ENCODE measurements at places on chromosomes 3 and 15. TPM values are rescaled to one million over a fixed set of nuclear protein-coding genes. Genes with fewer than 3 reads are reported as not detected.

GRCh38 chr3:165800970-165801369 is 36.3 kb downstream of the BCHE start:
- DNase-seq = no peak

- no peak for DNase-seq
These were observed 161.8 kb upstream of the CBLB start for GRCh38 chr3:106030627-106030963.

DNA sequence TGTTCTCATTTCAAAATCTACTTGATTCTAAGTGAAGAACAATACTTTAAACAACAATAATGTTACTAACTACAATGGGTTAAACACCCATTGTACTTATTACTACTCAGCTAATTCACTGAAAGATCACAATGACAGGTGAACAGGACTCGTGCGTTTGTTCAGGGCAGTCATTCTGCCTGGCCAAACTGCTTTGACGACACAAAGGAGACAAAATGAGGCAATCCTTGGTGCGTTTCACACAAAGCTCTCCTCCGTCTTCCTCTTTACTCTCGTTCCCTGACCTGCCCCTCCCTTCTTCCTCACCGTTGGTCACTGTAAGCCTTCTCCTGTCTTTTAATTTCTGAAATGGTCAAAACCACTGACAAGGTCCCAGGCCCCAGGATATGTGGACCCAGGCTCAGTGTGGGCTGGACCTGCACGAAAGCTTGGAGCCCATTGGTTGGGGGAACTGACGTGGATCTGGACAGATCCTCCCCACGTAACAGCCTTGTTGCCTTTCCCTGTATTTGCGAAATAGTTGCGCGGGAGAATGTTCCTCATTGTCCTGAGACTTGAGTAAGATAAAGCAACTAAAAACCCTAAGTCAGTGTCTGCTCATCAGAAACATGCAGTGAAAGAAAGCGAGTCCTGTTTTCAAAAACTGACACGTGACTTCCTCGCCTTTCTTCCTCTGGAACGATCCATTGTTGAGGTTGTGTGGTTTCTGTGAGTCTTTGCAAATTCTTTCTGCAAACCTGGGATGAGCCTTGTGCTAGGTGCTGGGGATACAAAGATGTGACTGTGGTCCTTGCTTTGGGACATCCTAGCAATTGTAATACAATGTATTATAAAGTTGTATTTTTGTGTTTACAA is 147.1 kb upstream of the RGMA start:
- no peak for DNase-seq

The ZBTB47 gene
- total RNA-seq = 1.2 TPM

- no peak for DNase-seq
These were observed 107.7 kb upstream of the RASGRP1 start for GRCh38 chr15:38672273-38672672.
